C1 segment of cervical spinal cord (tissue), 14 donors: ENCODE measurements at places on chromosomes 3 and 15.

DNA sequence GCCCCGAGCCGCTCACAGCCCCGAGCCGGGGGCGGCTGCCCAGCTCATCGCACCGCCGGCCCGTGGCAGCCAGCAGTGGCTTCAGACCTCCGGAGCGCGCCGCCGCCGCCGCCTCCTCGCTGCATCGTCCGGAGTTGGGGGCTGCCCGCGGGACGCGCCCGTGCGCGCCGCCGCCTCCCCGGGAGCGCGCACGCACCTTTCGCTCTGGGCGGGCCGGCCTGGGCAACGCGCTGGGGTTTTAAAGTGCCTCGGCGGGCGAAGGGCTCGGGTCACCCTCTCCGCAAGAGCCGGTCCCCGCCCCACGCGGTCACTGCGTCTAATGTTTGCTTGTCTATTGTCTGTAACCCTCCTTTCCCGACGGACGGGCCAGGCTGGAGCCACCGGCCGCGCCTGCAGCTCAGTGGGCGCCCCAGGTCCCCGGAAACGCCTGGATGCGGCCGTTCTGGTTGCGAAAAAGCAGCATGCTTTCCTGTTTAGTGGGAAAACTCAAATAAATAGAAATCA lies at the start of gene RYK:
Gene RYK (minus strand): TSS at position 143 of the 504 bp plus-strand sequence. CDS start 205 bp downstream, outside the sequence.
- peak; percentile 86 for DNase-seq

DNA sequence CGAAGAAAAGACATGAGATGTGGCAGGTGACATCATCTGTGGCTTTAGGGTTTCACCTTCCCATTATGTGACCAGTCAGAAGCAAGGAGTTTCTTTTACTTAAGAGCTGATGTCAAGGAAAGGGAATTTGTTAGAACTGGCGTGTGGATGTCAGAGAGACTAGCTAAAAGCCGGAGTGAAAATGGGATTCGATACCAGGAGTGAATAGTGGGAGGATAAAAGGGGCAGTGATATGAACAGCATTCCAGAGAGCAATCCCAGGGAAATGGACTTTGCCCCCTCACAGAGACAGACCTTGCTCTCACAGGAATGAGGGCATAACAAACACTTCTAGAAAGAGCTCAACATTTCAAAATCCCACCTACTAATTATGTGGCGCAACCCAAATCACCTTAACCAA lies 5.9 kb upstream of the FMN1 start:
- DNase-seq, result no peak

DNA sequence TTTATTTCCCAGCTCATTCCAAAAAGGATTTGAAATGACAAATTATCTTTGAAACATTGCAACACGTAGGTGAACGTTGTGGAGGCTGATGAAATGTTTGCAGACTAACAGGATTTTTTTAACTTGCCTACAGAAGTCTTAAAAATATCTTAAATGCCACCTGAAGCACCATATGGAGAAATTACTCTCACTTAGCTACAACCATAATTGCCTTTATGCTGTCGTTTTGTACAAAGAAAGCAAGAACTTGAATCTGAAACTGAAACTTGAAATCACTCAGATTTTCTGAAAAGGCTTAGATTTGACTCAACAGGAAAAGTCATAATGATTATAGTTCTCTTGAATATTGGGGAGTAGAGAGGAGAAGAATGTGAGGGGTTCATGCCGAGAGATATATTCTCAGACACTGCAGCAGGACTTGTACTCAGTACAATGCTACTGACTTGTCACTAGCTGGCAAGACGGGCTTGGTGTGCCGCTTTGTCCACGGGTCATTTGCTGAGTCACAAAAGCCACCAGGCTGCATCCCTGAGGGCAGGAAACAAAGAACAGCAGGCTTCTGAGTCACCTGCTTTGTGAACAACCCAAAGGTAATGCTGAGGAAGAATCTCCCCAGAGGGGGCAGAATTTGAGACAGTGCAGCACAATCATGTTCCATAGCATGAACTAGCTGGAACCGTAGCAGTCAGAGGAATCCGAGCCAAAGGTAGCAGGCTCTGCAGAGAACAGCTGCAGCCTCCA lies 7.1 kb upstream of the FMN1 start:
- DNase-seq, result peak; percentile 30

DNA sequence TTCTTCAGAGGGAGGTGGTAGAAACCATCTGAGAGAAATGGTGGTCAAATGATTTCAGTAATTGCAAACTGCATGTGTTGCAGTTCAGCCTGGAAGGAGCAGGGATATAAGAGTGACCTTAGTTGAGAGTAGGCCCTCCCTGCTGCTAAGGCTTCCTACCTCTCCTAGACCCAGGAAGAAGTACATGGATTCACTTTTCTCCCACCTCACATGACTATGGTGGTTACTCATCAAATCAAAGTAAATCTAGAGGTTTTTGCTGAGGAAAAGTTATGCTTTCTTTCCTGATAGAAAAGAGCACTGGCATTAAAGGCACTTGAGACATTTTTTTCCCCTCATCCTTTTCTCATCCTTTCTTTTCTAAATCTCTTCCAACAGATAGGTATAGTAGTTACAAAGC lies 43.2 kb upstream of the LEKR1 start:
- no peak for DNase-seq

DNA sequence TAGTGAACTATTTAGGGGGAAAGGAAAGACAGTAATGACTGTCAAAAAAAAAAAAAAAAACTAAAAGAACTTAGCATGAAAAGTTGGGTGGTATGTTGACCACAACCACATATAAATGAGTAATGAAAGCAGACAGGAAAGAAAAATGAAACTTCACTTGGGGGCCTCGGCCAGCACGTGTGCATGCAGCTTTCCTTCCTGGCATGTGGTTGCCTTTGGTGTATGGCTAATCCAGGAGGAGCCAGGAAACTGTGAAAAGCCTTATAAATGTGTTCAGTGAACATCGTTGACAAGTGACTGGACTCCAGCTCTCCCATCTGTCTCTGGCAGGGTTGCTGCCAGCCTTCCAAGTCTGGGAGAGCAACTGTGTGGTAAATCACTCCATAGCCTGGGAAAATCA lies 195.1 kb downstream of the DTWD1 start:
- DNase-seq, result no peak

GRCh38 chr3:150238048-150238802 lies 169.9 kb upstream of the TSC22D2 start:
- DNase-seq, result no peak
